NCI-H1092 (cell line): ENCODE measurements at places on chromosomes 2 and 18.

- DNase-seq: no peak
Measured at GRCh38 chr2:205438241-205438640, 244.1 kb upstream of the NRP2 start.

DNA sequence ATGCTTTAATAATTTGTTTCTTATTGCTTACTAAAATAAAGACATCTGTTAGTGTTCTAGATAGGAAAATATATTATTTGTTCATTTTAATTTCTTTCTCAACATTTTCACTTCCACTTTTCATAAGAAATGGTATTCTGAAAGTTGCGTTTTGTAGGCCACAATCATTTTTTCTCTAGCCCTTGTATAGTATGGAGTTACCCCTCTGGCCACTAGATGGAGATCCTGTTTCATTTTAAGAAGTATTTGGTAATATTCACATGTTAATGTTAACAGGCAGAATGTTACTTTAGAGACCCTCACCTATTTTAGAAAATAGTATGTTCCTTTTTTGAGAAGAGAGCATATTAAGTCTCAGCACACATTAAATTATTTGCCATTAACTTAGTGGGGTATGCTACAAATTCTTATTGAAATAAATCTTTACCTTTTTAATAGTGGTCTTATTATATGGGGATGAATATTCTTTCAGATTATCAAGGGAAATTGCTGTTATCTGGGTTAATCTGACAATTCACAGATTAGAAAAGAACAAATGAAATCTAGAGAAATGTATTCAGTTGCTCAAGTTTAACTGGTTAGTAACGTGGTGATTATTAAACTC, 73.9 kb upstream of the TTC27 start:
- DNase-seq: no peak

GRCh38 chr2:132731441-132731840, 61.4 kb upstream of the LYPD1 start:
- DNase-seq: no peak

DNA sequence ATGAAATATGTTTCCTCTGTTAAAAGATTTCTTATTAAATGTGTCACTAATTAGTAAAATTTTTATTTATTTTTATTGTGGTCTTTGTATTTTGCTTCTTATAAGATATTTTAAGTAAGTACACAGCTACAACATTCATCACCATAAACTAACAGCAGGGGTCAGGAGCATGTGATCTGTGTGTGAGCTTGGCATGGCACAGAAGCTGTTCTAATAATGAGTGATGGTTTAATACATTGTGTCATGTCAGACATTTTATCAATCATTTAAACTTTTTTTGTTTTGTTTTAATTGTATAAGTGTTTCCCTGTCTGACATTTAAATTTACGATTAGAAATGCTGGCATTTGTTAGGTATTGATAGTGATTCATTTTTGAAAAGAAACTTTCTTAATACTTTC, 585.4 kb downstream of the DSC3 start:
- no peak for DNase-seq

DNA sequence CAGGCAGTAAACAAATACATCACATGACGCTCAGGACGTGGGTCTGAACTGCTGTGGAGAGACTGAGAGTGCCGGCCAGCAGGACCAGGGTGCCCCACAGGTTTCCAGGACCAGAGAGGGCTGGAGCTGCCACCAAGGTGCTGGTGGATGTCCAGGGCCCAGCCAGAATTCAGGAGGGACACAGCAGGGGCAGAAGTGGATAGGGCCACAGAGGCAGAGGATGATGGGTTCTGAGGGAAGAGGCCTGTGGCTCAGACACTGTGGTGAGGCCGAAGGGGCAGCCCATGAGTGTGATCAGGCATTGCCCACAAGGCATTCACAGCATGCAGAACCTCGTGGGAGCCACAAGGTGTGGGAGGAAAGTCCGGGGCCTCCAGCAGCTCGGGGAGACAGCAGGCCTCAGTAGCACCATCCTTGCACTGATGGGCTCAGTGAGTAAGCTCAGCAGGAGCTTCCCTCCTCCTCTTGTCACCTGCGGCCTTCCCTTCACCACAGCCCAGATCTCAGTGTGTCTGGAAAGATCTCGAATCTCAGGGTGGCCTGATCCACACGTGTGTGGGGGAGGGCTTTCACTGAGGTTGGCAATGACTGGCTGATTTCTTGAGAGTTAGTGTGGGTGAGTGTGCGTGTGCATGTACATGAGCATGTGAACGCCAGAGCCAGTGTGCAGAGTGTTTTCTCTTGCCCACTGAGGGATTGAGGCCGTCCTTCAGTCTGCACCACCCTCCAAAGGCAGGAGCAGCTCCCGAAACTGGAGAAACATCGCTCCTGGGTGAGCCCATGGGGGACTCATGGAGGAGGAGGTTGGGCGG, 181.8 kb upstream of the RAB6C start:
- DNase-seq: no peak
